ENCODE measurements at places on chromosomes 1 and 21.

DNA sequence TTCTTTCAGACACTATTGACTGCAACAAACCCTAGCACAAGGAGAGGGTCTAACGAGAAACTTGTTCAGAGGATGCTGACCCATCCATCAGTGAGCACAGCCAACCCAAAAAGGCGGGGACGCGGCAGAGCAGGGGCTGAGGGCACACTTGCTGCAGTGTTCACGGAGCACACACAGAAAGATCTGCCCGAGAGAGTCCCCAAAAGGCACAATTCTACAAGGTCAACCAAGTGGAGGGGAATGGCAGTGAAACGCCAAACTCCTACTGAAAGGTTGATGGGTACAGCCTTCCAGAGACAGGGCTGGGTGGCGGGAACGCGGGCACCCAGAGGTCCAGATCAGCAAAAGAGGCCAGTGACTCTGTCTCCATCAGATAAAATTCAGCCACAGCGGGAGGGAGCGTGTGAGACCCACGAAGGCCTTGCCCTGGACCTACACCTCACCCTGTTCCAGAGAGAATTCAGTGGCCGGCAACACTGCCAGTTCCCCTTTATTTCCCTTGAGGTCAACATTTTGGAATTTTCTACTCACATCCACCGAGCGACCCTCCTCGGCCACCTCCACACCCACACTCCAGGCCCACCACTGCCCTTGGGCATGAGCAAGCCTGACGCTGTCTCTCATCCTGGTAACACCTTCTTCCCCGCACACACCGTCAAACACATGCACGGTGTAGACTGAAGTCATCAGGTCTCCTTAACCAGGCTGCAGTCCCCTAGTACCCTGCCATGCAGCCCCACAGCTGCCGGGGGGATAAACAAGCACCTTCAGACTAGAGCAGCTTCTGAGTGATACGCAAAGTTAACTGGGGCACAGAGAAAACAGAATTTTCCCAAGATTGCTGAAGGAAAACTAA, 5.5 kb downstream of the GNG4 start:
- no peak for DNase-seq

GRCh38 chr21:17679002-17679600, 66.4 kb upstream of the BTG3 start:
- DNase-seq, result peak; percentile 26

- no peak for DNase-seq
These were observed 32.9 kb downstream of the ADCY10 start for GRCh38 chr1:167881069-167881468.

- DNase-seq, result no peak
These were observed 17.2 kb upstream of the SUMO3 start for GRCh38 chr21:44834951-44835646.

DNA sequence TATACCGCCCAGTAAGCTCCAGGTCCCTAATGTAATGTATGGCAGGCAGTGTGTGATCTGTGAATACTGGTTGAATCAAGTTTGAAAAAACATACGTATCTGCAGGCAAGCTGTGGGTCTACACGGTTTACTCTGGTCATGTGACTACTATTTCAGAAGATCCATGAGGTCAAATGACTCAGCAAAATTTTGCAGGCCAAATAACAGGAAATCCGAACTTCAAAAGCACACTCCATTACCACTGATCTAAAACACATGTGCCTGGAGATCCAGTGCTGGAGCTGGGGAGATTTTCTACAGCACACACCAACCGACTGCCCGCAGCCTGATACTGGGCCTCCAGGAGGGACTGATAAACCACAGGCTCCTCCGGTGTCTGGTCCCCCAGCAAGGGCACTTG, 64.5 kb upstream of the SLC44A3 start:
- DNase-seq, result no peak

- DNase-seq, result peak; percentile 53
These were observed at the start of gene S100A10 for GRCh38 chr1:151993734-151994496. TSS of gene S100A10 (minus strand) at chr1:151993859. CDS start at chr1:151986230, 7,629 bp downstream.
